Central memory CD8-positive, alpha-beta T cell (primary cell): ENCODE measurements at places on chromosomes 1 and 21.

DNA sequence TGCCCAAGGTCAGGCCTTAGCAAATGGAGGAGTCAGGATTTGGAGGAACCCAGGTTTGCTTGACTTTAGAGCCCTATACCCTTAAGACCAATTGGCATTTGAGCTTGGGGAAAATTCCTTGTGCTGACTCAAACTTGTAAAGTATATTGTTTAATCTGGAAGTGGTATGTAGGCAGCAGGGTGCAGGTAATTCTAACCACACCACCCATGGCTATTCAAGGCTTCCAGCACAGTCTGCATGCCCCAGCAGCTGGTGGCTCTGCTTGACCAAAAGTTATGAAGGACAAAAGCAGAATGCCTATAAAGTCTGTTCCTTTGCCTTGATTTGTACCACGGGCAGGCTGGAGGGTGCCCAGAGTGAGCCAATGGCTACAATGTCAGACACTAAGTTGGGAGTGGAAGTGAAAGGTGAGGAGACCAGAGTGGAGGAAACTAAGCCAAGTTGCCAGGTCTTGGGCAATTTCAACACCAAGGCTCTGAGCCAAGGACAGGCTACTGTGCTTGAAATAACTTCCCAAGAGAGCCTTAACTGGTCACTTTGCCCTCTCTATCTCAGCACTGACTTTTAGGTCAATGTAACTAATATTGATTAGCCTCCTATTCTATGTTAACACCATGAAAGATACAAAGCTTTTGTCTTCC is 4.7 kb upstream of the G0S2 start:
- H3K4me1 ChIP-seq = peaks cover 23% of the 10 kb centered on the region
- no peak overlapping the region for H3K27ac ChIP-seq
- peaks cover 1% of the 10 kb centered on the region for H3K36me3 ChIP-seq
- H3K27me3 ChIP-seq = peaks cover 19% of the 10 kb centered on the region
- H3K4me3 ChIP-seq = no peak overlapping the region

- H3K4me3 ChIP-seq = no peak overlapping the region
- DNase-seq = no peak
- H3K27me3 ChIP-seq = no peaks in the 10 kb centered on the region
- H3K4me1 ChIP-seq = peaks cover 59% of the 10 kb centered on the region
- H3K27ac ChIP-seq = no peak overlapping the region
- peaks cover 4% of the 10 kb centered on the region for H3K36me3 ChIP-seq
These were observed 71.0 kb downstream of the SSBP3 start for GRCh38 chr1:54335011-54335754.

- H3K27ac ChIP-seq = no peak overlapping the region
- no peak overlapping the region for H3K4me3 ChIP-seq
- peaks cover 14% of the 10 kb centered on the region for H3K4me1 ChIP-seq
- no peaks in the 10 kb centered on the region for H3K27me3 ChIP-seq
These were observed 122.2 kb upstream of the HOOK1 start for GRCh38 chr1:59692591-59692990.

- no peak overlapping the region for H3K4me3 ChIP-seq
- H3K27ac ChIP-seq = no peak overlapping the region
- no peaks in the 10 kb centered on the region for H3K4me1 ChIP-seq
- H3K36me3 ChIP-seq = no peaks in the 10 kb centered on the region
- H3K27me3 ChIP-seq = no peaks in the 10 kb centered on the region
These were observed 26.2 kb downstream of the RGS7 start for GRCh38 chr1:241330619-241331327.

- H3K4me1 ChIP-seq = peaks cover 30% of the 10 kb centered on the region
- peak overlapping the region; percentile 81 for H3K4me3 ChIP-seq
- H3K27me3 ChIP-seq = peaks cover 43% of the 10 kb centered on the region
- no peak for DNase-seq
- H3K27ac ChIP-seq = peak overlapping the region; percentile 6
These were observed 1.1 kb downstream of the INKA2 start for GRCh38 chr1:111738133-111738435.

DNA sequence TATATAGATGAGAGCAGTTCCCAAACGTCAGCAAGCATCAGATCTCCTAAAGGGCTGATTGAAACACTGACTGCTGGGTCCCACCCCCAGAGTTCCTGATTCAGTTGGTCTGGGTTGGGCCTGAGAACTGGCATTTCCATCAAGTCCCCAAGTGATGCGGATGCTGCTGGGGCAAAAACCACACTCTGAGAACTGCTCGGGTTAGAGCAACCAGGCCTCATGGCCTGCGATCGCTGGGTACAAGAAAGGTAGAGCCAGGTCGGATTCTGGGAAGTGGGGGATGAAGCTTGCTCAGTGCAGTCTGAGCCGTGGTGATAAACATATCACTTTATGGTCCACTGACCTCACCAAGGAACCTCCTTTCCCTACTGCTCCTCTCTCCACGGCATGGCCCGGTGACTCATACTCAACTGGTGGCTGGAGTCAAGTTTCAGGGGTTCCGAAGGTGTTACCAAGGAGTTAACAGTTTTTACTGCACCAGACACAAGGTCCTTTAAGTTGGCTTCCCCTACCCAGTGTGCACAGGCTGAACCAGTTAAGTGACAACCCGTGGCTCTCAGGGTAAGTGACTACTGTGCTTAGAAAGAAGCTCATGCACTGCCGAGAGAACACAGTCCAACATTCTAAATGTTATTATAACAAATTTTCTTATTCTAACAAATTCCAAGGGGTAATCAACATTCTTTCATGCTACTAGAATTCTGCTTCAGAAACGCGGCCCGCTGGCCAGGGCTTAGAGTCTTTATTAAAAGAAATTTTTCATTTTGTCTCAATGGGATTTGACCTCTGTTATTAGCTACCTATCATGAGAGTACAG is 153.5 kb downstream of the TGFBR3 start:
- peak overlapping the region; percentile 60 for H3K27ac ChIP-seq
- H3K4me3 ChIP-seq = peak overlapping the region; percentile 40
- no peaks in the 10 kb centered on the region for H3K27me3 ChIP-seq
- peaks cover 65% of the 10 kb centered on the region for H3K4me1 ChIP-seq

DNA sequence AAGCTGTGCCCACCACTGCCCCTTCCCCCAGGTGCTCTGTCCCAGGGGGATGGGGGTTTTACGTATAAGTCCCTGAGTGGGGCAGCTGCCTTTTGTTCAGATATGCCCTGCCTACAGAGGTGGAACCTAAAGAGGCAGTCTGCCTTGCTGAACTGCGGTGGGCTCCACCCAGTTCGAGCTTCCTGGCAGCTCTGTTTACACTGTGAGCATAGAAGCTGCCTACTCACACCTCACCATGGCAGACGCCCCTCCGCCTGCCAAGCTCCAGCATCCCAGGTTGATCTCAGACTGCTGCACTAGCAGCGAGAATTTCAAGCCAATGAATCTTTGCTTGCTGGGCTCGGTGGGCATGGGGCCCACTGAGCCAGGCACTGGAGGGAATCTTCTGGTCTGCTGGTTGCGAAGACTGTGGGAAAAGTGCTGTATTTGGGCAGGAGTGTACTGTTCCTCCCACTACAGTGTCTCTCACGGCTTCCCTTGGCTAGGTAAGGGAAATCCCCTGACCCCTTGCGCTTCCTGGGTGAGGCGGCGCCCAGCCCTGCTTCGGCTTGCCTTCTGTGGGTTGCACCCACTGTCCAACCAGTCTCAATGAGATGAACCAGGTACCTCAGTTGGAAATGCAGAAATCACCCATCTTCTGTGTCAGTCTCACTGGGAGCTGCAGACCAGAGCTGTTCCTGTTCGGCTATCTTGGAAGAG is 17.6 kb upstream of the RWDD3 start:
- no peak overlapping the region for H3K27ac ChIP-seq
- peaks cover 77% of the 10 kb centered on the region for H3K27me3 ChIP-seq
- H3K36me3 ChIP-seq = no peaks in the 10 kb centered on the region

DNA sequence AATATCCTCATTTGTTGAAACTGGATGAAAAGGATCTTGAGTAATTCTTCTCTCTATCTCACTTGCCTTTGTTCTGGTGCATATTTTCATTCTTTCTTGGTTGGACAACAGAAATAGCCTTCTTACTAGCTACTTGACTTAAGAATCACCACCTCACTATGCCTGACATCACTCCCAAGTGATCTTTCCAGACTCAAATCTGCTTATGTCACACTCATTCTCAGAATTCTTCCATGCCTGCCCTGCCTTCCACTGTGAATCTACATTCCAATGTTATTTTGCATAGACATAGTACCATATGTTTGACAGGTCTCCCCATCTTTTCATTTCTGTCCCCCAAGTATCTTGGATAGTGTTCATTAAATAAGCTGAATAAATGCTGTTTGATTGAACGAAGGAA is 78.5 kb upstream of the DPYD start:
- H3K4me3 ChIP-seq = no peak overlapping the region
- no peaks in the 10 kb centered on the region for H3K4me1 ChIP-seq
- no peak overlapping the region for H3K27ac ChIP-seq
- peaks cover 13% of the 10 kb centered on the region for H3K27me3 ChIP-seq
- DNase-seq = no peak
- H3K36me3 ChIP-seq = no peaks in the 10 kb centered on the region

DNA sequence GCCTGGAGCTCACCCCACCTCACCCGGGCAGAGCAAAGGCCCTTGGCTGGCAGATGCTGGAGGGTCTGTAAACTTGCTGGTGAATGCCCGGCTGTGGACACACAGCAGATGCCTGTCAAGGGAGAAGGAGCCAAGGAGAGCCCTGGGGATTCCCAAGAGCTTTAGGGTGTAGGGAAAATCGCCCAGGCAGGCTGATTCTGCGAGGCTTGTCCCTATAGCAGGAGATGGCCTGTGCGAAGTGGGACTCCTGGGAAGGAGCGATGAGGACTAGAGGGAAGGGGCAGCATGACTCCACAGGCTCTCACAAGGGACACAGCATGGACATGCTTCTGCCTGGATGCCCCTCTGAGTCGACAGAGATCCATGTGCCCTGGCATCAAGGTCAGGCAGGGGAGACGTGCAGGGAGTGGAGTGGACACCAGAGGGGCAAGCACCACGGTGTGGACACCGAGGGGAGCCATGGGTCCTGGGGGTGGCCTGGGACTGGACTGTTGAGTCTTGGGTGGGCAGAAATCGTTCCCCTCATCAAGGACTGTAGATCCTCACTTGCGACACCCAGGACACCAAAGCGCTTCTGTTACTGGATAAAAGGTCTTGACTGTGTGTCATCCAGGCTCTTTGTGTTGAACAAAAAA is 71.4 kb upstream of the ABCG1 start:
- H3K4me1 ChIP-seq = peaks cover 8% of the 10 kb centered on the region
- no peaks in the 10 kb centered on the region for H3K36me3 ChIP-seq
- H3K27me3 ChIP-seq = peaks cover 4% of the 10 kb centered on the region

GRCh38 chr1:9110669-9111356 is 18.1 kb downstream of the GPR157 start:
- no peaks in the 10 kb centered on the region for H3K4me1 ChIP-seq
- H3K4me3 ChIP-seq = no peak overlapping the region
- H3K27ac ChIP-seq = no peak overlapping the region
- no peaks in the 10 kb centered on the region for H3K27me3 ChIP-seq

DNA sequence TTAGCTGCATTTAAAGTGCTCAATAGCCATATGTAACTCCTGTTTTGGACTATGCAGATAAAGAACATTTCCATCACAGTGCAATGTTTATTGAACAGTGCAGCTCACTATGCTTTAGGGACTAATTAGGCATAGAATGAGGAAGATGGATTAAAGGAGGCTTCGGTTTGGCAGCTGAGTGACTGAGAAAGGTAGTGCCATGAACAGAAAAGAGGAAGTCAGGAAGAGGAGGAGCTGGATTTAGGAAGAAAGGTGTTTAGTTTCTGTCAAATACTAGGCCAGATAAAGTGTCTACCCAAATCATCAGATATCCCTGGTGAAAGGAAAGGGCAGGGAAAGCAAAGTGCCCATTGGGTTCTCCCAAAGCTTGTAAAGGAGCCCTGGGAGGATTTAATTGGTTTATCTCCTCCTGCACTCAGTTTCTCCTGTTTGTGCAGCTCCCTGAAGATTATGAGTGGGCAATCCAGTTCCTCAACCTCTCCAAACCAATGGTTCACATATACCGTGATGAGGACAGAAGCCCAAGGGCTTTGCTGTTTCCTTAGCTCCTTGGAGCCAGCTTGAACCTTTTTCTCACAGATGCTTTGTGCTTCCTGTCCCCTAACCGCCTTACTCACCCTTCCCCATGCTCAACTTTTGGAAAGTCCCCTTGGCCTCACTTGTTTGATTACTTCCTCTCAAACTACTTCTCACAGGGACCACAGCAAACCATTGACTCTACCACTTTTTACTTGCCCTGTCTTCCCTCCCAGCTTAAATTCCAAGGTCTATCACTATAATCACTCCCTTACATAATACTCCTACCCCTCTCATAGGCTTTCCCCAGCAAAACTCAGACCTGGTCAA is 3.5 kb upstream of the RAP1A start:
- no peak for DNase-seq
- no peaks in the 10 kb centered on the region for H3K27me3 ChIP-seq
- H3K36me3 ChIP-seq = peaks cover 6% of the 10 kb centered on the region
- peak overlapping the region; percentile 23 for H3K27ac ChIP-seq
- peaks cover 51% of the 10 kb centered on the region for H3K4me1 ChIP-seq

DNA sequence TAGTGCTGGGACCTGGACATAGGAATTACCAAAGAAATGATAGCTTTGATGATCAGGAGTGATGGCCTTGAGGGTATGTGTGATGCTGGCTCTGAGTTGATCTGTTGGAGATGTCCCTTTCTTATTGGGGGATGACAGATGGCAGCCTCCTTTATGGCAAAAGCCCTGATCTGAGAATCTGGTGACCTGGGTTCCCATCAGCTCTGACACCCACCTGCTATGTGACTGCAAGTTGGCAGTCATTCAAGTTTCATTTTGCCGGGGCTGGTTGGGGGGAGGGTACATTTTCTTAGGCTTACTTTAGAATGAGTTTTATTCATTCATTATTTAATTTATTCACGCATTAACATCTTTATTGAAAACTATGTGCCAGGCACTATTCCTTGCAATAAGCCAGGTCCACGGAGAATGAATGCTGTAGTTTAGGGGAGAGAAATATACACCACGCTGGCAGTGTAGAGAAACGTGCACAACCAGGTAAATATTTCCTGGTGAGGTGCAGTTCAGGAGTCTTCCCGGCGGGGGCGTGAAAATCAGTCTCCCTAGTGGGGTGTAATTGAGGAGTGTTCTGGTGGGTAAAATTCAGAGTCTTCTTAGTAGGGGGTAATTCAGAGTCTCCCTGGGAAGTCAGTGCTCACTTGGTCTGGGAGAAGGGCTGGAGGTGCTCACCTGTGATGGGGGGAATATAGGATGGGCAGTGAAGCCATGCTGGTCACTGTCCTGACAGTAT is 401.3 kb downstream of the CAMTA1 start:
- H3K27ac ChIP-seq = no peak overlapping the region
- peaks cover 23% of the 10 kb centered on the region for H3K27me3 ChIP-seq
- no peaks in the 10 kb centered on the region for H3K36me3 ChIP-seq
- H3K4me3 ChIP-seq = no peak overlapping the region
- no peaks in the 10 kb centered on the region for H3K4me1 ChIP-seq
- no peak for DNase-seq

DNA sequence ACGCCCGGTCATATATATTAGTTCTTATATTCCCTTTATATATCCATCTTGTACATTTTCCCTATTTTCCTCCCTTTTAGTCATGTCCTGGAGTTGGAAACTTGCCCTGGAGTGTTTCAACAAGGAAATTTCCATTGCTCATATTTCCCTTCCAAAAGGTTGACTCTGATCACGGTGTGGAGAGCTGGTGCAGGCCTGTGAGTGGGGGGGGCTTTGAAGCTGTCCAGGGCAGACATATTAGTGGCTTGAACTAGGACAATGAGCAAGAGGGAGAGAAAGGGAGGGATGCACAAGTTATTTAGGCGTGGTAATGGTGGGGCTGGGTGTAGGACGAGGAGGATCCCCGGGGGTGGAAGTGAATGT is 30.4 kb upstream of the TMEM61 start:
- H3K4me1 ChIP-seq = peaks cover 25% of the 10 kb centered on the region
- H3K27me3 ChIP-seq = no peaks in the 10 kb centered on the region
- no peak overlapping the region for H3K27ac ChIP-seq
- peaks cover 2% of the 10 kb centered on the region for H3K36me3 ChIP-seq
- no peak overlapping the region for H3K4me3 ChIP-seq
- no peak for DNase-seq
